ENCODE measurements at places on chromosomes 2 and 18.
A peak's percentile ranks its signal among the peaks of the same experiment; 100 is the strongest.

DNA sequence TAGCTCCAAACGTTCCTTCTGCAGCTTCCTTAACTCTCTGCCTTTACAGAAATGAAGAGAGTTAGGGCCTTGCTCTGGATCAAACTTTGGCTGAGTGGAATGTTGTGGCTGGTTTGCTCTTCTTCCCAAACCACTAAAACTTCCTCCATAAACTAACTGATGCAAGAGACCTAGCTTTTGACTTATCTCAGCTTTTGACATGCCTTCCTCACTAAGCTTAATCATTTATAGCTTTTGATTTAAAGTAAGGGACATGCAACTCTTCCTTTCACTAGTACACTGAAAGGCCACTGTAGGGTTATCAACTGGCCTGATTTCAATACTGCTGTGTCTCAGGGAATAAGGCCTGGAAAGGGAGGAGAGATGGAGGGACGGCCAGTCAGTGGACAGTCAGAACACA is 8.3 kb downstream of the PXDN start:
- no peak for DNase-seq

DNA sequence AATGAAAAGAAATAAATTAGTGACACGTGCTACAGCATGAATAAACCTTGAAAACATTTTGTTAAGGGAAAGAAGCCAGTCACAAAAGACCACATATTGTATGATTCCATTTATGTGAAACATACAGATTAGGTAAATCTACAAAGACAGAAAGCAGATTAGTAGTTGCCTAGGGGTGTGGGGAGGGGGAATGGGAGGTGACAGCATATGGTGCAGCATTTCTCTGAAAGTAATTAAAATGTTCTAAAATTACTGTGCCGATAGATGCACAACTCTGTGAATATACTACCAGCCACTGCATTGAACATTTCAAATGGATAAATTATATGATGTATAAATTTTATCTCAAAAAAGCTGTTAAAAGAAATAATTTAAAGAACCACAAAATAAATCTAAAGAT is 161.0 kb downstream of the TRIB2 start:
- DNase-seq = no peak

DNA sequence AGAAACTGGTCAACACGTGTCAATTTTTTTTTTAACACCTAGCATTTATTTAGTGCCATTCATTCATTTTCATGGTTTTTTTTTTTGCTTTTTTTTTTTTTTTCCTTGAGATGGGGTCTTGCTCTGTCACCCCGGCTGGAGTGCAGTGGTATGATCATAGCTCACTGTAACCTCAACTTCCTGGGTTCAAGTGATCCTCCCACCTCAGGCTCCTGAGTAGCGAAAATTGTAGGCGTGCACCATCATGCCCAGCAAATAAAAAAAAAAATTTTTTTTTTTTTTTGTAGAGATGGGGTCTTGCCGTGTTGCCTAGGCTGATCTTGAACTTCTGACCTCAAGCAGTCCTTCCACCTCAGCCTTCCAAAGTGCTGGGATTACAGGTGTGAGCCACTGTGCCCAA is 21.1 kb downstream of the USP14 start:
- DNase-seq = no peak

DNA sequence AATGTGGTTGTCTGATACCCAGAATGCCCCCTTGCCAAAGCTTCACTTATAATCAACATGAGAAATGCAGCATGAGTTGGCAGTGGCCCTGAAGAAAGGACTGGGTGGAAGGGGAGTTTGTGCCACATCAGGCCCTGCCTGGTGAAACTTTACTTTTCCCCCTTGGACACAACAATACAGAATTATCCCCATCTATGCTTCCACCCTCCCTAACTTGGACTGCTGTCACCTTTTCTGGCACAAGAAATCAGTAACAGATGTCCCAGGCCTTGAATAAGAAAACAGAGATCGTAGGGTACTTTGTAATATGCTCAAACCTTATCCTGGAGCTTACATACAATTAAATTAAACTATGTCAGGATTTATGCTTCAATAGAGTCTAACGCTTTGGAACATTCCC is 128.9 kb upstream of the SATB2 start:
- DNase-seq = no peak

GRCh38 chr2:191030521-191031154 is 16.7 kb upstream of the STAT1 start:
- peak; percentile 43 for DNase-seq
